Stimulated activated CD8-positive, alpha-beta memory T cell treated with anti-CD3 and anti-CD28 coated beads, Interleukin-2, amount 100 ng/mL, for 1 hour (primary cell): ENCODE measurements at places on chromosomes 7 and 10.

DNA sequence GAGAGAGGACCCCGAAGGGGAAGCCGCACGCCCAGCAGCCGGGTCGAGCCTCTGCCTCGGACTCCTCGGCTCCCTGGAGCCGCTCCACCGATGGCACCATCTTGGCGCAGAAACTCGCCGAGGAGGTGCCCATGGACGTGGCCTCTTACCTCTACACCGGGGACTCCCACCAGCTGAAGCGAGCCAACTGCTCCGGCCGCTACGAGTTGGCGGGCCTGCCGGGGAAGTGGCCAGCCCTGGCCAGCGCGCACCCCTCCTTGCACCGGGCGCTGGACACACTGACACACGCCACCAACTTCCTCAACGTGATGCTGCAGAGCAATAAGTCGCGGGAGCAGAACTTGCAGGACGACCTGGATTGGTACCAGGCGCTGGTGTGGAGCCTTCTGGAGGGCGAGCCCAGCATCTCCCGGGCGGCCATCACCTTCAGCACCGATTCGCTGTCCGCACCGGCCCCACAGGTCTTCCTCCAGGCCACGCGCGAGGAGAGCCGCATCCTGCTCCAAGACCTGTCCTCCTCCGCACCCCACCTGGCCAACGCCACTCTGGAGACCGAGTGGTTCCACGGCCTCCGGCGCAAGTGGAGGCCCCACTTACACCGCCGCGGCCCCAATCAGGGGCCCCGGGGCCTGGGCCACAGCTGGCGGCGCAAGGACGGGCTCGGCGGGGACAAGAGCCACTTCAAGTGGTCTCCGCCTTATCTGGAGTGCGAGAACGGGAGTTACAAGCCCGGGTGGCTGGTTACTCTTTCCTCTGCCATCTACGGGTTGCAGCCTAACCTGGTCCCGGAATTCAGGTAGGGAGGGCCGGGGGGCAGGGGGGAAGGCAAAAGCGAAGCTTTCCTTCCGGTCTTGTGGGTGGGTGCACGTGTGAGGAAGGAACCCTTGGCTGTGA, 973 bp downstream of the GPR158 start:
- no peak for DNase-seq

DNA sequence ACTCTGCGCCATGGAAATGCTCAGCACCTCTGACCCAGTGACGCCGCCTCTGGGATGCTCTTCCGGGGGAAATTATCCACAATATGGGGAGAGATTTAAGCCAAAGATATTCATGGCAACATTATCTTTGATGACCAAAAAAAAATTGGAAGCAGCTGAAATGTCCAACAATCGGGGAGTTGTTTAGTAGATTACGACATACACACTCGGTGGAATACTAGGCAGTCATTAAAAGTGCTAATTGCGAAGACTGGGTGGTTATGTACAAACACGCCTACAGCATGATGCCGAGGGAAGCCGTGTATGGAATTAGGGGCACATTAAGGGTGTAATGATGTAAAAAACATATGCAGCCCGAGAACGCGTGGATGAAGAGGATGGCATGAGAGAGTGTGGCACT, 75.2 kb downstream of the UNCX start:
- DNase-seq: no peak

DNA sequence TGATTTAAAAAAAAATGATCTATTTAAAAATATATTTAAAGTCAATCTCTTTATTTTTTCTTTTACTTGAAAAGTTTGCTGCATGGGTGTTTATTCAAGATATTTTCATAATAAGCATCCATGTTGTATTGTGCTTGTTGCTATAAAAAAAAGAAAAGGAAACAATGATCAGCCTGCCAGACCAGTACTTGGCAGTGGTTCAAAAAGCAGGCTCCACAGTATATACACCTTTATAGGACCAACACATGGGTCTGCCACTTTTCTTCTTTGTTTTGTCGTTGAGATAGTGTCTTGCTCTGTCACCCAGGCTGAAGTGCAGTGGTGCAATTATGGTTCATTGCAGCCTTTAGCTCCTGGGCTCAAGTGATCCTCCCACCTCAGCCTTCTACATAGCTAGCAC, 228.0 kb downstream of the TWIST1 start:
- no peak for DNase-seq

GRCh38 chr10:60096761-60097513, 190.6 kb upstream of the CCDC6 start:
- DNase-seq: no peak

GRCh38 chr7:7221599-7222038, 39.3 kb downstream of the C1GALT1 start:
- no peak for DNase-seq

- DNase-seq: no peak
These were observed 269.1 kb downstream of the SUGCT start for GRCh38 chr7:40403703-40404476.

- no peak for DNase-seq
These were observed 231.1 kb downstream of the REEP3 start for GRCh38 chr10:63752318-63752717.

DNA sequence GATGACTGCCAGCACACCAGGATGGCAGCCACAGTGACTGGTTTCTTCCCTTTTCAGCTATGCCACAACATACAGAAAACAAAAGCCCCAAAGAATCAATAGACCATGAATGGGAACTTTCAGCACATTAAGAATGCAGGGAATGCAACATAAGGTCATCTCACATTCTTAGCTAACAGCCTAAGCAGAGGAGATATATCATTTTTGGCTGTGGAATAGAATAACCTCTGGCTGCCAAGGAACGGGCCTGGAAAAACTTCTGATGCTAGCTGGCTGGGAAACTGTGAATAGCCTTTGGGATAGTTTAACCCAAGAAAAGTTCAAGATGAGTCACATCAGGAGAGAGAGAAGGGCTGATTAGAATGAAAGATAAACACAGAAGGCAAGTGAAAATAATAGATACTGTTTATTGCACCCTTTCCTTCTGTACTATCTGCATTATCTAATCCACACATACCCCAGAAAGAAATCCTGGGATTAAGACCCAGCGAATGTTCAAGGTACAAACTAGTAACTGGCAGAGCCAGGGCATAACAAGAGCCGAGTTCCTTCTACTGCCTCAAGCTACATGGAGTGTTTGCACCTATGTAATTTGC, 169.2 kb downstream of the SEMA3A start:
- no peak for DNase-seq

GRCh38 chr7:139679731-139680594, 97.8 kb downstream of the HIPK2 start:
- DNase-seq: no peak
